ENCODE measurements at places on chromosomes 1 and 21.

DNA sequence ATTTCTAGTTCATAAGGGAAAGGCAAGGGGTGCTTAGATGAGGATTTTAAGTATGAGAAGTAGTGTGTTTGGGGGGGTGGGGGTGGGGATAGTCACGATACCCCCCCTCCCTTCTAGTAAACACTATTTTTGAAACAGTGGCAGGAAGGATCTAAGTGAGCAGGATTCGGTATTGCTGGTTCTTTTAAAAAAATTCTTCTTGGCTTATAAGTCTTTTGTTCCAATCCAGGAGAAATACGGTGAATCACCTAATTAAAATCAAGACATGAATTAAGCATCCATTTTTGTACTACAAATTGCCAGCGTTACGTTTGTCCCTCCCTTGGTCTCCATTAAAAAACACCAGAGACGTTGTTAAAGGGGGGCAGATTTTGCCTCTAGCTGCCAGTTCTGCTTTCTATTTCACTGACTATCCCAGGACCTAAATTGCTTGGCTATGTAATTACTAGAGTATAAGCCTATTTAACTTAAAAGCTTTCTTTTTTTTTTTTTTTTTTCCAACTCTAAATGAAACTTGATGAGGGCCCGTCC is 911 bp downstream of the LMO4 start:
- no peak for DNase-seq

- no peak for DNase-seq
These were observed 38.0 kb upstream of the PPP2R5A start for GRCh38 chr1:212247179-212247721.

- DNase-seq, result no peak
These were observed 24.3 kb downstream of the EYA3 start for GRCh38 chr1:28064064-28064463.

- no peak for DNase-seq
These were observed 157.3 kb downstream of the CASZ1 start for GRCh38 chr1:10639011-10639774.

- DNase-seq, result no peak
These were observed 12.8 kb upstream of the CDC42 start for GRCh38 chr1:22039594-22040285.

- no peak for DNase-seq
These were observed 94.1 kb downstream of the ABCA4 start for GRCh38 chr1:94026619-94027380.

- no peak for DNase-seq
These were observed 8.9 kb upstream of the ZRANB2 start for GRCh38 chr1:71089536-71090270.
